ENCODE measurements at places on chromosomes 12 and 14. TPM values are rescaled to one million over a fixed set of nuclear protein-coding genes. Genes with fewer than 3 reads are reported as not detected.

The RPL10L gene
- total RNA-seq = not detected

The TESPA1 gene
- total RNA-seq = 66.9 TPM

The CLEC4C gene
- total RNA-seq = 1.4 TPM

The LALBA gene
- total RNA-seq = 0.14 TPM

The WDHD1 gene
- 20.3 TPM for total RNA-seq
